Sigmoid colon (tissue), 7 donors: ENCODE measurements at places on chromosomes 1 and 21. TPM values are rescaled to one million over a fixed set of nuclear protein-coding genes. Genes with fewer than 3 reads are reported as not detected.

GRCh38 chr1:107831921-107832320 is 133.1 kb downstream of the VAV3 start:
- no peak overlapping the region for H3K4me3 ChIP-seq
- no peaks in the 10 kb centered on the region for H3K27me3 ChIP-seq
- no peak for DNase-seq
- H3K36me3 ChIP-seq, result no peaks in the 10 kb centered on the region
- H3K4me1 ChIP-seq, result peaks cover 7% of the 10 kb centered on the region

GRCh38 chr21:28937737-28938136 is 54.9 kb downstream of the LTN1 start:
- H3K27ac ChIP-seq, result no peak overlapping the region
- H3K4me3 ChIP-seq, result no peak overlapping the region
- H3K4me1 ChIP-seq, result peaks cover 5% of the 10 kb centered on the region
- no peaks in the 10 kb centered on the region for H3K27me3 ChIP-seq
- H3K36me3 ChIP-seq, result peaks cover 17% of the 10 kb centered on the region
- no peak for DNase-seq

- H3K4me1 ChIP-seq, result no peaks in the 10 kb centered on the region
- peak overlapping the region; percentile 83 for H3K4me3 ChIP-seq
- no peaks in the 10 kb centered on the region for H3K27me3 ChIP-seq
- no peaks in the 10 kb centered on the region for H3K36me3 ChIP-seq
- DNase-seq, result peak; percentile 81
- peak overlapping the region; percentile 91 for H3K27ac ChIP-seq
These were observed 729 bp downstream of the NADK start for GRCh38 chr1:1777583-1777899.

DNA sequence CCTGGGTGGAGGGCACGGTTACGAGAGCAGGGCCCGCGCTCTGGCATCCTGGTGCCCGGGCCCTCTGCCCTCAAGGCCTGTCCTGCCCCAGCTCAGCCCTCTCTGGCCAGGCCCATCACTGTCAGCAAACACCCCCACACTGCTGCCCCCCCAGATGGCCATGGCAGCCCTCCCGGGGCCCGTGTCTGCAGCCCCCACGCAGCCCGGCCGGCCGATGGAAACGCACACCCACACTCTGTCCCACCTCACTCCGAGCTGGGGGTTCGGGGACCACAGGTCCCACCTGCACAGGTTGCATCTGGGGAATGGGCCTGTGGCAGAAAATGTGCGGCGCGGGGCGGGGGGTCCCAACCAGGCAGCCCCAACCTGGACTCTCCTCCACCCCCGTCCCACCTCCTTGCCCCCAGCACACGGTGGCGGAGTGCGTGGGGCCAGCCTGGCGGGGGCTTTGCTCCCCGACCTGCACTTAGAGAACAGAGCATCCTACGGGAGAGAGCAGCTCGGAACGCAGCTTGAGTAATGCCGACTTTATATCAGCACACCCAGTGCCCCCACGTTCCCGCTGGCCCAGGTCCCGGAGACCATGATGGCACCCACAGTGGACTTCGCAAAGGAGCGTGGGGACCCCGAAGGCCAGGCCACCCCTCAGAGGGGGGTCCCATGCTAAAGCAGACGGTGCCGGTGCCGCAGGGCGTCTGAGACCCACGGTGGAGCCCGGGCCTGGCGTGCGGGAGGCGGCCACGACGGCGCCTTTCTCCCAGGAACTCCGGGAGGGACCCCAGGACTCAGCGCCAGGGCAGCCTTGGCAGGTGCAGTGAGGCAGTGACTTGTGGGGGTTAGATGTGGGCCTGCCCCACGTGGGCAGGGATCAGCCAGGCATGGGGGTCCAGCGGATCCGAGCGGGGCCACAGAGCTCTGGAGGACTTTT is 7.5 kb upstream of the RNF223 start:
- H3K36me3 ChIP-seq, result no peaks in the 10 kb centered on the region
- H3K4me3 ChIP-seq, result no peak overlapping the region
- H3K4me1 ChIP-seq, result peaks cover 14% of the 10 kb centered on the region
- H3K27ac ChIP-seq, result no peak overlapping the region
- DNase-seq, result peak; percentile 62

GRCh38 chr1:207298636-207299398 is 22.7 kb upstream of the CD55 start:
- DNase-seq, result no peak
- H3K4me3 ChIP-seq, result no peak overlapping the region
- no peaks in the 10 kb centered on the region for H3K4me1 ChIP-seq

DNA sequence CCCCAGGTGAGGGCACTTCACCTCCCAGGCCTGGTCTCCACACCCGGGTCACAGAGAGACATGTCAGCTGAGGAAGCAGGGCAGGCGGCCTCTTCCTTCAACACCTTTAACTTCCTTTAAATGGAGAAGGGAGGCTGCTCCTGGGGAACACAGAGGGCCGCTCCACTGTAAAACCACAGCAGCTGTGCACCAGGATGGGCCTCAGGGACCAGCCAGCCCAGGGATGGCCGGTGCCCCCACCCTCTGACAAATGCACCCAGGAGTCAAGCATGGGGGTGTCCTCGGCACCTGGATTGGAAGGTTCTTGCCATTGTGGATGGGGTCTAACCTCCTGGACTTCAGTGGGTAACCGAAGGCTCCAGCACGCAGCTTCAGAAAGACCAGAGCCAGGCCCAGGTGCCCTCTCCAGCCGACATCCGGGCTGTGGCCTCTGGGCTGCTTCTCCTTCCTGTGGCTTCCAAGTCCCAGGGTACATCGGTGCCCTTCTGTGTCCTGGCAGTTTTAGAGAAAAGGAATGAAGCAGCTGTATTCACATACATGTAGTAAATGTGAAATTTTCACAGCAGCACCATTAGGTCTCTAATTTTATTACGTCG is 121.7 kb upstream of the COL6A1 start:
- no peaks in the 10 kb centered on the region for H3K36me3 ChIP-seq
- no peaks in the 10 kb centered on the region for H3K4me1 ChIP-seq
- H3K4me3 ChIP-seq, result no peak overlapping the region
- DNase-seq, result no peak

GRCh38 chr1:192973988-192974387 is 85.2 kb downstream of the UCHL5 start:
- H3K27ac ChIP-seq, result no peak overlapping the region
- H3K4me3 ChIP-seq, result no peak overlapping the region
- H3K36me3 ChIP-seq, result no peaks in the 10 kb centered on the region
- no peak for DNase-seq
- no peaks in the 10 kb centered on the region for H3K27me3 ChIP-seq
- H3K4me1 ChIP-seq, result peaks cover 19% of the 10 kb centered on the region

DNA sequence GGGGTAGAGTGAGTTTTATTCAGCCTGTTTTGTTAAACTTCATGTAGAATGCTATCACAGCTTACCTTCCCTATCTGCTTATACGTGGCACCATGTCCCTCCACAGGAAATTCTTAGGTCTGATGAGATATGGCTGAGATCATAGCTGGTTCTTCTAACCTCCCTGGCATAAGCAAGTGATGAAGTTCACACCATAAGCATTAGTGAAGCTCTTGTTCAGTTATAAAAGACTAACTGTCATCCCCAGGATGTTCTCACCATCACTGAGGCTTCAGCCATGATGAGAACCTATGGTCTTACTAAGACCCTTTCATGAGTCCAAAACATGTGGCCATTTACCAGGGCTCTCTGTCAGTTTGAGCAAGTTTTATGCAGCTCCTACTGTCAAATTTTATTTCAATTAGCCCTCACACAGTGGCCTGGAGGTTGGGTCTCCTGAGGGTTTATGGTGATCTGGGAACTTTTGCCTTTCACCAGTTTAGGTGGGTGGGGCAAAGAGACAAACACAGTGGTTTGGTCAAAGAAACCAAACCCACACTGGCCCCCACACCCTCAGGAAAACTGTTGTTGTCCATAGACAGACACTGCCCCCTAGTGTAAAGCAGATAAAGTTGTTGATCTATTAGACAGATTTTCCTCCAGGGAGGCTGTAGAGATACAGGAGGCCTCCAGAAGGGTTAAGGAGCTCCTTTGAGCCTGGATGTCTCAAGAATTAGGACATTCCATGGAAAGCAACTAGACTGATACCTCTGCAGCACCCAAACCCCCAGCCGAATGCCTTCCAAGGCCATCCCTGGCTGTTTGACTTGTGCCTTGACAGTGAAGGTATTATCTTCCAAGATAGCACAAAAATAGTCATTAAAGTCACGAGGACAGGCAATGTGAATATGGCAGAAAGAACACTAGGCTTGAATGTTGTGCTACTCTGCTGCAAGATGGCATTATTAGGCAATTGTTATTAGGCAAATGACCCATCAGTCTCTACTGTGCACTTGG is 5.0 kb downstream of the SLC22A15 start:
- H3K27me3 ChIP-seq, result peaks cover 6% of the 10 kb centered on the region
- H3K4me1 ChIP-seq, result peaks cover 4% of the 10 kb centered on the region
- H3K27ac ChIP-seq, result no peak overlapping the region
- H3K4me3 ChIP-seq, result no peak overlapping the region
- DNase-seq, result no peak

DNA sequence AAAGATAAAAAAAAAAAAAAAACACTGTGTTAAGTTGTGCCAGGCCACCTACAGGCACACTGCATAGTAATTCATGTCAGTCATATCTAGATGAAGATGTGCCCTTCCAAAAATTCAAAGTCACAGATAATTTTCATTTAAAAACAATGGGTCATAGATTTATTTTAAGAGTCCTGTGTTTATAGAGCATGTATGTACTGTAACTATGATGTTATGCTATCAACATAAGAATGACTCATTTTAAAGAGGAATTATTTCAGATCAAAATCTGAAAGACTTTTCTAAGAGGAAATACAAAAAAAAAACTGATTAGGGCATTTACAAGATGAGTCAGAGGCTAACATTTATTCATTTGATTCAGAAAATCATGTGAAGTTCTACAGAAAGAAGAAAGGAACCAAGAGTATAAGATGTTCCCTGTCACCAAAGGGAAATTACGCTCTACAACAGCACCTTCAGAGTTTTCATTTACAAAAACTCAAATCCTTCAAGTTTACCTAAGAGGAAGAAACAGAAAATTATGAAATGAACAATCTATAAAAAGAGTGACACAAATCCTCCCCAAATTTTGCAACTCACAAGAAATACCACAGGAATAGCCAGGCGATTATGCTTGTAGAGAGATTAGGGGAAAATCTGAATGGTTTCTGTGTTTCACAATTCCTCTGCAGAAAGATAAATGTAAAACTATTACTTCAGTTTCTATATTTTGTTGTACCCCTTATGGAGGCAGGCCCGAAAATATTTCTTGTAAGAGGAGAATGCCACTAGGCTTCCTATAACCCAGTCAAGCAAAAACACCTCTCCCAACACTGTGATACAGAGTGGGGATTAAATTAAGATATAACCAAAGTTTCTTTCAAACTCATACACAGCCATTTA is 13.8 kb downstream of the TP53BP2 start:
- H3K27ac ChIP-seq, result peak overlapping the region; percentile 67
- no peak for DNase-seq
- H3K27me3 ChIP-seq, result no peaks in the 10 kb centered on the region

DNA sequence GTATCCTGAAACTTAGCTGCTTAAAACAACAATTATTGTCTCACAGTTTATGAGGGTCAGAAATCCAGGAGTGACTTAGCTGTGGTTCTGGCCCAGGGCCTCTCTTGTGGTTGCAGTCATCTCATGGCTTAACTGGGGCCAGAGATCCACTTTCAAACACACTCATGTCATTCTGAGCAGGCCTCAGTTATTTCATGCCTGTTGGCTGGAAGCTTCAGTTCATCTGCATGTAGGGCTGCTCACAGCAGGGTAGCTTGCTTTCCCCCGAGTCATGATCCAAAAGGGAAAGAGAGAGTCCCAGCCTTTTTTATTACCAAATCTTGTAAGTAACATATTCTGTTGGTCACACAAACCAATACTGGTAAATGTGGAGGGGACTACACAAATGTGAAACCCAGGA is 96.6 kb upstream of the B3GALT2 start:
- no peaks in the 10 kb centered on the region for H3K36me3 ChIP-seq
- no peaks in the 10 kb centered on the region for H3K4me1 ChIP-seq
- H3K4me3 ChIP-seq, result no peak overlapping the region
- no peak overlapping the region for H3K27ac ChIP-seq
- no peaks in the 10 kb centered on the region for H3K27me3 ChIP-seq
- DNase-seq, result no peak

GRCh38 chr1:156582388-156583017 is 3.0 kb downstream of the TTC24 start:
- no peak for DNase-seq

DNA sequence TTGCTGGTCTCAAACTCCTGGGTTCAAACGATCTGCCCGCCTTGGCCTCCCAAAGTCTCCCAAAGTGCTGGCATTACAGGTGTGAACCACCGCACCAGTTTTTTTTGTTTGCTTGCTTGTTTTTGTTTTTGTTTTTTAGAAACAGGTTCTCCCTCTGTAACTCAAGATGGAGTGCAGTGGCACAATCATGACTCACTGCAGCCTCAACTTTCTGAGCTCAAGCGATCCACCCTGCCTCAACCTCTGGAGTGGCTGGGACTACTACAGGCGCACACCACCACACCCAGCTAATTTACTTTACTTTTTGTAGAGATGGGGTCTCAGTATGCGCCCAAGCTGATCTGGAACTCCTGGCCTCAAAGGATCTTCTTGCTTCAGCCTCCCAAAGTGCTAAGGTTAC is 47.3 kb upstream of the USP1 start:
- DNase-seq, result no peak
- no peak overlapping the region for H3K4me3 ChIP-seq
- H3K27me3 ChIP-seq, result no peaks in the 10 kb centered on the region
- no peaks in the 10 kb centered on the region for H3K36me3 ChIP-seq

GRCh38 chr1:24983006-24983680 is 53.1 kb upstream of the RUNX3 start:
- DNase-seq, result no peak
- H3K27me3 ChIP-seq, result no peaks in the 10 kb centered on the region
- H3K36me3 ChIP-seq, result no peaks in the 10 kb centered on the region

DNA sequence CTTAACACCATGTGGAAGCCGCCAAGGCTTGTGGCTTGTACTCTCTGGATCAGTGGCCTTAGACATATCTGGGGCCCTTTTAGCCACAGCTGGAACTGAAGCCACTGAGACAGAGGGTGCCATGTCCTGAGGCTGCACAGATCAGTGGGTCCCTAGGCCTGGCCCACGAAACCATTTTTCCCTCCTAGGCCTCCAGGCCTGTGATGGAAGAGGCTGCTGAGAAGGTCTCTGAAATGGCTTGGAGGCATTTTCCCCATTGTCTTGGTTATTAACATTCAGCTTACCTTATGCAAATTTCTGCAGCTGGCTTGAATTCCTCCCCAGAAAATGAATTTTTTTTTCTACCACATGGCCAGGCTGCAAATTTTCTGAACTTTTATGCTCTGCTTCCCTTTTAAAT is 15.1 kb upstream of the DPH5 start:
- H3K4me1 ChIP-seq, result no peaks in the 10 kb centered on the region
- H3K36me3 ChIP-seq, result no peaks in the 10 kb centered on the region
- DNase-seq, result no peak
- H3K27ac ChIP-seq, result no peak overlapping the region
- no peaks in the 10 kb centered on the region for H3K27me3 ChIP-seq

OR2T29 gene
- not detected for total RNA-seq

ATP5IF1 gene
- 167 TPM for total RNA-seq

CRB1 gene
- total RNA-seq, result 0.41 TPM

MRPL9 gene
- total RNA-seq, result 68.5 TPM

CACNA1S gene
- not detected for total RNA-seq

GOLT1A gene
- total RNA-seq, result not detected

OSCP1 gene
- total RNA-seq, result 11.1 TPM

MCOLN2 gene
- 0.54 TPM for total RNA-seq

KLF17 gene
- 0.68 TPM for total RNA-seq

WNT3A gene
- total RNA-seq, result not detected

LRRC38 gene
- total RNA-seq, result not detected

MGST3 gene
- 162 TPM for total RNA-seq

HTR6 gene
- total RNA-seq, result not detected

EFNA1 gene
- 16.8 TPM for total RNA-seq

EXO1 gene
- total RNA-seq, result 0.27 TPM

ESPN gene
- 1.3 TPM for total RNA-seq

CRNN gene
- total RNA-seq, result not detected
